Hypothalamus (tissue), 51 donors: ENCODE measurements at places on chromosomes 3 and 15.

GRCh38 chr15:99106417-99107220 lies 1.7 kb downstream of the SYNM start:
- DNase-seq = no peak

GRCh38 chr15:88166082-88166993 lies 90.2 kb downstream of the NTRK3 start:
- DNase-seq = no peak

GRCh38 chr15:56913670-56914069 lies 4.8 kb upstream of the TCF12 start:
- no peak for DNase-seq

- no peak for DNase-seq
Observed at GRCh38 chr3:46097691-46098241, 70.5 kb upstream of the XCR1 start.

DNA sequence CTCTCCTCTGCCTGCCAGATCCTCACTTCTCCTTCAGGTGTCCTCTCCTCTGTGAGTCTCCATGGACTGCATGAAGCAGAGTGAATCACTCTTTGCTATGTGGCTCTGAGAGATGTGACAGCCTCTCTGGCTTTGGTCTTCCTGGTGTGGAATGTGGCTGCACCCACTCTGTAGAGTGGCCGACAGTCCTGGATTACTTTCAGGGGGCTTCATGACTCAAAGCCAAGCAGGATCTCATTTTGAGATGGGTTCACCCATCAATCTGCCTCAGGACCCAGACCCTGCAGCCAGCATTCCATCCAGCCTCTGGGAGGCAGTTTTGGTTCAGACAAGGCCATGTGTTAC lies 221.9 kb upstream of the LYSMD4 start:
- DNase-seq = no peak

DNA sequence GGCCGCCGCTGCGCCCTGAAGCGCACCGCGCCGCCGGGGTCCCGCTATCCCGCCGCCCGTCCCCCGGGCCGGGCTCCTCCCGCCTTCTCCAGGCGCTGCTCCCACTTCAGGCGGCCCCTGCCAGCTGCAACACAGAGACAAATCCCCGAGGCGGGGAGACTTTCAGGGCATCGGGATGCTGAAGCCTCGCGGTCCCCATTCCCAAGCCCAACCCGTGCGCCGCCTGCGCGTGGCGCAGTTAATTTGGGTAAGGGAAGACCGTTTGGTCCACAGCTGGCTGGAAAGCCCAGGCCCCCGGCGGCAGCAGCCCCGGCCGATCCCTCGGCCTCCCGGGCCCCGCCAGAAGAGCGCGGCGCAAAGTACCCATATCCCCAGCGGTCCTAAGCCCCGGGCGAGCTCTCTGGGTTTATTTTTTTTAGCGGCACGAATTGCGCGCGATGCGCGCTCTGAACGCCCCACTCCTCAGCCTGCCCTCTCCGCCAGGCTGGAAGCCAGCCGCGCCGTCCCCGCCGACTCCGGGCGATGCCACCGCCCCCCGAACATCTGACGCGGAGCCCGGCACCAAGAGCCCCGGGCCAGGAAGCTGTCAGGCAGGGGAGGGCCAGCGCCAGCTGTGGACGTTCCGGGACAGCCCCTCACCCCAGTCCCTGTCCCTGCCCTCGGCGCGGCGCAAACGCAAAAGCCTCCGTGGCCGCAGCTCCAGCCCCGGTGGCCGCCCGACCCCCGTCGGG lies 517 bp downstream of the FBN1 start:
- peak; percentile 88 for DNase-seq

- DNase-seq = no peak
Observed at GRCh38 chr3:7630351-7630911, 769.5 kb downstream of the GRM7 start.

- DNase-seq = no peak
Observed at GRCh38 chr3:66738625-66739365, 238.0 kb upstream of the LRIG1 start.

DNA sequence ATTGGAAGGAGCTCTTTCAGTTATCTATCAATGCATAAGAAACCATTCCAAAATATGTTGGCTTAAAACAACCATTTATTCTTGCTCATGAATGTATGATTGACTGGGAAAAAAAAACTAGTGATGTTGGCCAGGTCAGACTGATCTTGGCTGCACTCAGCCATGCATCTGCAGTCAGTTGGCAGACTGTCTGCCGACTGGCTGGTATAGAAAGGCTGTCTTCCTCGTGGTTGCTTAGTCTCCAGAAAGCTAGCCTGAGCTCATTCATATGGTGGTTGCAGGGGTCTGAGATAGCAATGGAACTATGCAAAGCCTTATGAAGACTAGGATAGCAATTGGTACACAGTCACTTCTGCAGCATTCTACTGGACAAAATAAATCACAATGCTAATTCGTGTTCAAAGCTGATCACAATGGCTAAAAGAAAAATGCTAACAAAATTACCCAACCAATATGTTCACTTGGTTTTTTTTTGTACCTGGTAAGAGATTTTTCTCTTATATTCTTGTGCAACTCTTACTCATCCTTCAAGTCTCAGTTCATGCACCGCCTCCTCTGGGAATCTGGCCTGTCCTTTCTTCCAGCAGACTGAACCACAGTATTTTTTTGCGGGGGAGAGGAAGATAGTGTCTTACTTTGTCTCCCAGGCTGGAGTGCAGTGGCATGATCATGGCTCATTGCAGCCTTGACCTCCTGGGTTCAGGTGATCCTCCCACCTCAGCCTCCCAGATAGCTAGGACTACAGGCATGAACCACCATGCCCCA lies 126.8 kb downstream of the KCNAB1 start:
- DNase-seq = no peak
